ENCODE measurements at places on chromosomes 3 and 15.

GRCh38 chr15:65655026-65655425 is 33.3 kb downstream of the SLC24A1 start:
- DNase-seq: no peak
- no peak overlapping the region for H3K4me3 ChIP-seq
- H3K36me3 ChIP-seq: peaks cover 82% of the 10 kb centered on the region
- H3K27me3 ChIP-seq: no peaks in the 10 kb centered on the region
- H3K27ac ChIP-seq: no peak overlapping the region

DNA sequence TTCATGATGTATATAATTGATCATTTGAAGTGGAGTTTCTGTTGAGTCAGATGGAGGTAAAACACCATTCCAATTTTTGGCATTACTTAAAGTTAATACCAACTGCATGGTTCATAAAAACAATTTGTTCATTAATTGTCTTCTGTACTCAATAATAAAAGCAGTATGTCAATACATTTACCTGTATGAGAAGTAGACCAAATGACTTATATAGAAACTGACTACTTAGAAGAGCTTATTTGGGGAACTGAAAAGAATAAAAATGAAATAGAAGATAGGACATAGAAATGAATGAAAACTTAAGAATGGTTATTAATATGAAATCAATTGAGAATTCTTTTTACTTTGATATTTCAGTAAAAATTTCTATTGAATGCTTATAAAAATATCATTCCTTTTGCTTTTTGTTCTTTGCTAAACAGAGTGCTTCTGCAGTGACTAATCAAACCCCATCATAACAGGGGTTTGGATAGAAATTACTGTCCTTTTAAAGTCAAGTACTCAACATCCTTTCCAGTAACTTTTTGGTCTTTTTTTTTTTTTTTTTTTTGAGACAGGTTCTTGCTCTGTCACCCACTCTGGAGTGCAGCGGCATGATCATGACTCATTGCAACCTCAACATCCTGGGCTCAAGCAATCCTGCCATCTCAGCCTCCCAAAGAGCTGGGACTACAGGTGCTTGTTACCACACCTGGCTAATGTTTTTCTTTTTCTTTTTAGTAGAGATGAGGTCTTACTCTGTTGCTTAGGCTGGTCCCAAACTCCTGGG is 6.5 kb upstream of the CRYBG3 start:
- H3K27ac ChIP-seq: no peak overlapping the region
- H3K4me3 ChIP-seq: no peak overlapping the region
- no peaks in the 10 kb centered on the region for H3K4me1 ChIP-seq

GRCh38 chr15:56325186-56325585 is 40.0 kb upstream of the TEX9 start:
- H3K4me3 ChIP-seq: no peak overlapping the region
- no peak overlapping the region for H3K27ac ChIP-seq
- DNase-seq: no peak
- no peaks in the 10 kb centered on the region for H3K4me1 ChIP-seq
- H3K27me3 ChIP-seq: no peaks in the 10 kb centered on the region

DNA sequence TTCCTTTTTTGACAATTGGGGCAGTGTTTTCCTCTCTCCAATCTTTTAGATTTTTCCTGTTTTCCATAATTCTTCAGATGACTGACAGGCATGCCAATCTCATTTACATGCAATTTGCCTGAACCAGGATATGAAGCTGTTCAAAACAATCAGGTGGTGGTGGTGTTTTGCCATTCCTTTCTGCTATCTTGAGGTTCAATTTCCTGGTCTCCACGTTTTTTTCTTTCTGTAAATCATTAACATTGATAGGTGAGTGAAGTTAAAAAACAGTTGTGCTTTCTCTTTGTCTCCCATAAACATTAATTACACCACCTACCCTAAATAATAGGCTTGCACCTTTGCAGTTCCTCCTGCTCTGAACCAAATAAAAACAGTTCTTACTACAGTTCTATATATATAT is 49.1 kb downstream of the C2CD4A start:
- no peak overlapping the region for H3K27ac ChIP-seq
- no peaks in the 10 kb centered on the region for H3K27me3 ChIP-seq
- no peak for DNase-seq

DNA sequence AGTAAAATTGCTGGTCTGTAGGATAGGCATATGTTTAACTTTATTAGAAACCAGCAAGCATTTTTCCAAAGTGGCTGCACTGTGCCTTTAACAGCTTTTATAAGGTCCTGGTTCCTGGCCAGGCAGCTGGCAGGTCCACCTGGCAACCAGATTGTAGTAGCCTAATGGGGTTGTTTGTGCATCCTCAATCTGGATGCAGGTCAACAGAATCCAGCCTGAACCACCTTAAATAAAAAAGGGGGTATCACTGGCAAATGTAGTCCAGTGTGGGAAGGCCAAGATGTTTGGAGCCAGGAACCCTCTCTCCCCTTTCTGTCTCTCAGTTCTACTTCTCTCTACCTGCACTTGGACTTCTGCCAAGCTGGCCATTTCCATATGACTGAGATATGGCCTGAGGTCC is 200.3 kb downstream of the ZNF621 start:
- H3K27me3 ChIP-seq: no peaks in the 10 kb centered on the region
- DNase-seq: no peak
- H3K27ac ChIP-seq: no peak overlapping the region
- no peak overlapping the region for H3K4me3 ChIP-seq

DNA sequence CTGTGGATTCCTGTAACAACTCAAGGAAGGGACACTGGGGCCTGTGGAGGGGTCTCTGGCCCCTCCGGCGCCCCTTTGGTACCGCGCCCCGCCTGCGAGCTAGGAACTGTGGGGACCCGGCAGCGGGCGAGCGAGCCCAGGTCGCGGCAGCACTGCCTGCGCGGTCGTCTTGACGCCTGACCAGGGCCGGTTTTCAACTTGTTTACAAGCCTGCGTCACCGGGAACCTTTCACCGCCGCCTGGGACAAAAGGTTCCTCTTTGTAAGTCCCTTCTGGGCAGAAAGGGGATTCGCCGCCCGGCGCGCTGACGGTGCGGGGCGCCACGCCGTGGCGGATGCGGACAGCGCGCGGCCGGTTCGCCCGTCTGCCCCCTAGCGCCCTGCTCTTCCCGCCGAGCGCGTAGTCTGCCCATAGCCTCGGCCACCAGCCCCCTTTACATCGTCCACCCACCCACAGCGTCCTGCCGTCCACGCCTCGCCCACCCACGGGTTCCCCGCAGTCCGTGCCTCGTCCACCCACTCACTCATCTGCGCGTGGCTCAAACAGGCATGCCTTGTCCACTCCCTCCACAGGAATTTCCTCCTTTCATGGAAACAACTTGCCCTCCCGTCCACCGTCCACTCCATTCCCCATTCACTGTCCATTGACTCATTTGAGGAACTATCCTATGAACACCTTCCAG is 5.5 kb upstream of the CFAP100 start:
- DNase-seq: peak; percentile 97
- peaks cover 13% of the 10 kb centered on the region for H3K4me1 ChIP-seq
- no peaks in the 10 kb centered on the region for H3K36me3 ChIP-seq
